Right renal pelvis (tissue), 4 donors: ENCODE measurements at places on chromosomes 1 and 21. TPM values are rescaled to one million over a fixed set of nuclear protein-coding genes. Genes with fewer than 3 reads are reported as not detected.

- peak; percentile 87 for DNase-seq
These were observed 171.1 kb downstream of the TOMM20 start for GRCh38 chr1:234957330-234958065.

GRCh38 chr1:40895601-40896000 lies 33.4 kb upstream of the CITED4 start:
- no peak for DNase-seq

- no peak for DNase-seq
These were observed 316.3 kb downstream of the KCNH1 start for GRCh38 chr1:210817385-210818275.

DNA sequence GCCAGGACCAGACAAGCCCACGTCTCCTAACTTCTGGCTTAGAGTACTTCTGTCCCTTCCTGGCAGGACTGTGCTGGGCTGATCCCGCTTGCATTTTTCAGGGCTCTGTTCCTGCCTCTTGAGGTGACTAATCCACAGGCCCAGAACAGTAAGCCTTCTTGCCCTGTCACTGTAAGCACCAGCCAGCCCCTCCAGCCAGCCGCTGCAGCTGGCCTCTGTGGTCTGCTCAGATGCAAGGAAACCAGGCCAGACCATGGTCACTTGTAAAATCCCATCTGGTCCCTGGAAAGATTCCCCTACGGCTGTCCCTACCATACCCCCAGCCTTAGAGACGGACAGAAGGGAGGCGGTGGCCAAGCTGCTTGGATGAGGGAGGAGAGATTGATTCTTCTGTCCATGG lies 74.2 kb downstream of the KIRREL1 start:
- no peak for DNase-seq

DNA sequence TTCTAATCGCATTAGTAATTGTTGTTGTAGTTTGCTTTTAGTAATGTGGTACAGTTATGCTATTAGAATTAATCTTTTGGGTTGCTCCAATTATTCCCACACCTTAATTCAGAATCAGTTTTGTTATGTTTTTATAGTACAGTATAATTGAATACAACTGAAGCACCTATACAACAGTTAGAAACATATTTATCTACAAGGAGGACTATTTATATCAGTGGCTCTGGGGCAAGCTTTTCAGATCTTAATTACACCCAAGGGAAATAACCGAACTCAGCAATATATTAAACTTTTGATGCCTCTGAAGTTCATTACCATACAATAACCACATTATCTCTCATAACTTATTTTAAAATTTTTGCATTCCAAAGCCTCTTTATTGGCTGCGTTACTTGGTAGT lies 74.4 kb downstream of the LHX9 start:
- no peak for DNase-seq

DNA sequence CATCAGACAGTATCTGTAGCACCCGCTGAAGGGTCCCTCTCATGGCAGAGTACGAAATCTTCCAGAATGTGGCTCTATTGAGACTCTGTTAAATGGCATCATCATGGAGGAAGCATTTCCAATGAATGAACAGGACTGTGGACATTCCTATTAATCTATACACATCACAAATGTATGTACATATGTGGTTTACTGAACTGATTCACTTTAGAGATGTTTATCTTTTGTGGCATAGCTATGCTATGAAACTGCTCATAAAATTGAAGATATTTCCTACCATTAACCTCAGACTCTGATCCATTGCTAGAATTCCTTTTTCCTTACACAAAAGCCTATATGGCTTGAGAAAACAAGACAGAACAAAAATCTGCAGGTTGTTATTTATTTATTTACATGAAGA lies 259.6 kb upstream of the RRP15 start:
- no peak for DNase-seq

DNA sequence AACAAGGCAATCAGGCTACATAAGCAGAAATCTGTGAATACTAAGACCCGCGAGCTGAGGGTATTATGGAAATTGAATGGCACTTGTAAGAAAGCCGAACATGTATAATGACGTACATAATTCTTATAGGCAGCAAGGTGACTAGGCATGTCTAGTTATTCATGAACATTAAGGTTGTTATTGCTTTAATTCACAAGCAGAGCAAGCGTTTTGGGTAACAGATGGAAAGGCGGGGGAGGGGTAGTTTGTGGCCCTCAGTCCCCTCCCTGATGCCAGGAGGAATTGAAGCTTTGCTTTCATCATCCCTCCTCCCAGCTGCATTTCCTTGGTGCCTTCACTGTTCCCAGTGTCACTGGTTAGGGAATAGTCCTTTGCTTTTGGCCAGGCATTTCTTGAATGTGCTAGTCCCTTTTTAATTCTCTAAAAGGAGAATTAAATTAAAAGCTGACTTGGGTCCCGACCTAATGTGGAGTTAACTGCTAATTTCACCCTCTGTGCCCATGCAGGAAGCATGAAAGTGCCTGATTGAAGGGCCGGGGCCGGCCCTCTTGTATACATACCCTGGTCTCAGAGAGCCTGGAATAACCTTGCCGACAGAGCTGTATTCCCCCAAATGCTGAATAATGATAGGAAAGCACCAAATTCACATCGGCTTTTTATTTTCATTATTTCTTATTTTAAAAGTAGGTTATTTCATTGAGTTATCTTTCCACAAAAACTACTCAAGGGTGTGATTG lies 42.5 kb downstream of the RYR2 start:
- no peak for DNase-seq

DNA sequence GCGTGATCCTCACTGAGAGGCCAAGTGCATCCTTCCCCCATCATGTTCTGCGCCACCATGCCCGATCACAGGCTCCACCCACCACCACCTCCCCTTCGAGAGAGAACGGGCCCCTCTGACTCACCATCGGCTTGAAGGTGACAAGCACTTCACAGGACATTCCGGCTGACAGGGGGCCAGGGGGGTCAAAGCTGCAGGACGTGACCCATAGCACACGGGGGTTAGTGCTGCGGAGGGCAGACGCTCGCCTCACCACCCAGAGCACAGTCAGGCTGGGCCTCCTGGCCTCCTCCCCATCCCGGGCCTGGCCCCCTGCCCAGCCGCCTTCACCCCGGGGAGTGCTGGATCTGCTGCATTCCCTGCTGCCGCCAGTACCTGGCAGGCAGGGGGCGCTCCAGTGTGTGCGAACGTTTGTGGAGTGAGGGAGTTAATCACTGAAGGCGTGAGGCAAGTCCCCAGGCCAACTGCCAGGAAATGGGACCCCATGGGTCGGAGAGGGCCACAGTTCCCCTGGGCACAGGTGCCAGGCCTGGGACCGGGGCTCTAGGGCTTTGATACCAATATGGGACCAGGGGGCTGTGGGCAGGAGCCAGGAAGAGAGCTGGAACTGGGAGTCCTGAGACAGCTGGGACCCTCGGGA lies 40.9 kb upstream of the TMEM52 start:
- peak; percentile 70 for DNase-seq

GRCh38 chr1:41573194-41573593 lies 88.7 kb upstream of the EDN2 start:
- no peak for DNase-seq

GRCh38 chr1:74363220-74363619 lies 128.0 kb downstream of the TNNI3K start:
- DNase-seq: no peak

- DNase-seq: no peak
These were observed 8.9 kb downstream of the BSND start for GRCh38 chr1:55007625-55008024.

DNA sequence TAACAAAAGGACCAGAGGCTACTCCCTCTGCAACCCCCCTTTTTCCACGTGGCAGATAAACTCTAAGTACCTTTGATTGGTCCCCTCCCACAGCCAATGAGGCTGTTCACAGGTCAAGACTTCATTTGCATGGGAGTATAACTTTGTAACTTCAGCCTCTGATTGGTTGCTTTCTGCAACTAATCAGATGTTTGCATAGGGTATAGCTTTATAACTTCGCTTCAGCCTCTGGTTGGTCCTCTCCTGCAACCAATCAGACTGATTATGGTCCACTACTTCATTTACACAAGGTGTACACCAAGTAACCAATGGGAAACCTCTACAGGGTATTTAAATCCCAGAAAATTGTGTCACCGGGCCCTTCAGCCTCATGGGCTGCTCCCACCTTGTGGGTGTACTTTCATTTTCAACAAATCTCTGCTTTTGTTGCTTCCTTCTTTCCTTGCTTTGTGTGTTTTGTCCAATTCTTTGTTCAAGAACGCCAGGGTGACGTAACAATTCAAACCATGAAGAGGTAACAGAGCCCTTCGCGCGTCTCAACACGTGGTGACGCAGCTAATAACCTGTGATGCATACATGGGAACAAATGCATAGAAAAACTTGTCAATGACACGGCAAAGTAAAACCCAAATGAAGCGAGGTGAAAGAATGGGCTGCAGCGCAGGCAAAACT lies 47.2 kb downstream of the VPS26C start:
- no peak for DNase-seq

DNA sequence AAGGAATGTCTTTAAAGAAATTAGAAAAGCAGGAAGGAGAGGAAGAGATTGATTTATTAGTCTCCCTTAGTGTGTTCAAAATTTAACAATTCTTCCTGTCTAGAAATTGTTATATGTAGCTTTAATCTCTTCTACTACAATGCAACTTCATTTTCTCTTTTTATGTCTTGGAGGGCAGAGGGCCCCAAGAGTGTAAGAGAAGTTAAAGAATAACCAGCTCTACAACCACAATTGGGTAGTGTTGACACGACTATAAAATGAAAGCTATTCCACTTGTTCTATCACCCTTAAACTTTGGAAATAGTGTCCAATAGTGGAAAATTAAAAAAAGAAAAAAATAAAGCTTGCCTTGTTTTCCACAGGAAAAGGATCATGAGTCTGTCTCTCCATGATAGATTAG lies 82.6 kb upstream of the DPYD start:
- DNase-seq: no peak

DNA sequence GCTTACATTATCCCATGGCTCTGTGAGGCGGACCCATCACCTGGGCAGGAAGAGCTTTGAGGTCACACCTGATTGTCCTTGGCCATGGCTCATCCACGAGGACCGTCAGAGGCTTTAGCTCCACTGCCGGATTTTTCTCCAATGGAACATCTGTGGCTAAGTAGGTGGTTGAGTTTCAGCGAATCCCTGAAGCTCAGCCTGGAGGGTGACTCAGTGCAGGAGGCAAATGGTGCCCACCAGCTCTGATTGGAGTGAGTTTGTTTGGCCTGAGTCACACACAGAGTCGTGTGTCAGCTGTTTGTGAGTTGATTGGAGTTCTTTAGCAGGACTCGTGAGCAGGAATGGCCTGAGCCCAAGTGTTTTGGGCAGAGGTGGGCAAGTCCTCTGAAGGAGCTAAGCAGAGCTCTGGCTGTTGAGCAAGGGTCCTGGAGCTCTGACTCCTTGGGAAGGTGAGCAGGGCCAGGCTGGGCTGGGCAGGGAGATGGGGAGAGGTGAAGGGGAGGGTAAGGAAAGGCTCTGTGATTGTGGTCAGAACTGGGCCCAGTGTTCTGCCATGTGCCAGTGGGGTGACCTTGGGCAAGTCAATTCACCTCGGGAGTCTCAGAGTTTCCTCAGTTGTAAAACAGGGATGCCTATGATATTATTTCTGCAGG lies 2.0 kb downstream of the SLC6A17 start:
- DNase-seq: no peak

DNA sequence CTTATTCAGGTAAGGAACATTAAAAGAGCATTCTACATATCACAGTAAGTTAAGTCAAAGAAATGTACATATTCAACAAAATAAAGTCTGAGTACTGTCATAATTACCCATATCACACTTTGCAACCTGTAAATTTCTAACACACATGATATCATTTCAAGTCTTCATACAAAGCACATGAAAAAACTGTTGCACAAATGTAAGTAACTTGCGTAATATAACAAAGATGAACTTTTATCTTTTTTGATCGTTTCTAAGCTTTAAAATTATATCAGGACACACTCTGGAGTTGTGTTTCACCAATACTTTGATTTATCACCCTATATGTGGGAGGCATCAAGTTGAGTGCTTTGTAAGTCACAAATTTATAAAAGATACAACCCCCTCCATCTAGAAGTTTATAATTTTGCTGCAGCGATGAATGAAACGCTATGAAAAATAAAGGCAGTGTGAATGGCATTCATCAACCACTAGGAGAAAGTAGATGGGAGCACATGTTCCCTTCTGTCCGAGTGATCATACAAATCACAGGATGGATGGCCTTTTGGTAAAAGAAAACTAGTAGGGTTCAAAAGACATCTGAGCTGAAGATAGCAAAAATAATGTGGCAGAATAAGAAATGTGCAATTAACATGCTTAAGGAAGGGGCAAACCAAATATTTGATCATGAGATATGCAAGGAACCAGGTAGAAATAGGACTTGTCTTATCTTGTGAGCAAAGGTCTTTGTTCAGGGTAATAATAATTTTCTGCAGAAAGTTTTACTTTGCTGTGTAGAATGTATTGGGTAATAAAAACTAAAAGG lies 27.5 kb downstream of the NRIP1 start:
- no peak for DNase-seq

- no peak for DNase-seq
These were observed 497.4 kb downstream of the DPYD start for GRCh38 chr1:97423403-97423802.

DNA sequence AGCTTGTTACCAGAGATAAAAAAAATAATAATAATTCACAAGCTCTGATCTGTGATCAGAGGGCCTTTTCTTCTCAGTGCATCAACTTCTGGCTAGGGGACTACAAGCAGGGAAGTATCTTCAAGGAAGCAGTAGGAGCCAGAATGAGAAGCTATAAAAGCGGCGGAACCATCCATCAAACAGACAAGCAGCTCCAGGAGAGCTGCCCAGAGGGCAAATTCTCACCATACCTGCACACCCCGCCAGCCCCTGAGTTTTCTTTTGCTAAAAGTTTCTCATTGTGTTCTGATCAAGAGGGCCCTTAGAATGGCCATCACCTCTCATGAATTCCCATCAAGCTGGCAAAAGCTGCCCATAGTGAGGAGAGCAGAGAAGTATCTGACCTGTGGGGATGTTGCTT lies 99.4 kb downstream of the SMYD2 start:
- no peak for DNase-seq

GRCh38 chr21:44292812-44293195 lies 7.0 kb upstream of the PFKL start:
- no peak for DNase-seq

- DNase-seq: no peak
These were observed 243 bp downstream of the C1orf21 start for GRCh38 chr1:184387069-184387475.

The AMY1C gene
- polyA plus RNA-seq: not detected

The CYP4Z1 gene
- polyA plus RNA-seq: 0.23 TPM

The KIF2C gene
- polyA plus RNA-seq: 24.3 TPM

The SPEN gene
- 57.3 TPM for polyA plus RNA-seq

The AQP10 gene
- 0.37 TPM for polyA plus RNA-seq

The KIF17 gene
- polyA plus RNA-seq: 5.4 TPM

The NTMT2 gene
- not detected for polyA plus RNA-seq

The CFHR4 gene
- not detected for polyA plus RNA-seq

The AIRE gene
- 0.28 TPM for polyA plus RNA-seq

The HFM1 gene
- 6.7 TPM for polyA plus RNA-seq

The CMPK1 gene
- 83.9 TPM for polyA plus RNA-seq
